Stimulated activated CD4-positive, alpha-beta T cell treated with anti-CD3 and anti-CD28 coated beads, Interleukin-2, amount 100 ng/mL, for 48 hours (primary cell): ENCODE measurements at places on chromosomes 7 and 10.

GRCh38 chr7:75715864-75716263, 22.9 kb downstream of the HIP1 start:
- no peak for DNase-seq

GRCh38 chr10:122707535-122707934, 7.9 kb upstream of the C10orf120 start:
- no peak for DNase-seq

DNA sequence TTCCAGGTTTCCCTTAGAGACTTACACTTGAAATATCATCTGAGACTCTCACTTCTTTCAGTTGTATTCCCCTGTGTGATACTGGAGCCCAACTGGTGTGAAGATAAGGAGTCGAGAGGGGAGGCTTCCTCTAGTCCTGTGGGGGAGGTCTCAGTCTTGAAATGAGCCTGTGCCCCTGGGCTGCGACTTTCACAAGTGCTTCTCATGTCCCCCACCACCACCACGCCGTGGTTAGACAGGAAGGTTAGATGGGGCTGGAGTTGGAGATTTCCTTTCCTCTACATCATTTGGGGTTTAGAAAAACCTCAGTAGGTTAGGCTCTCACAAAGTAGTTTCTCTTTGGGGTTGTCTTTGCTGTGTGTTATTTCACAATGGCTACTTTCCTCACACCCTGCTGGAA, 25.6 kb upstream of the MKX start:
- no peak for DNase-seq

DNA sequence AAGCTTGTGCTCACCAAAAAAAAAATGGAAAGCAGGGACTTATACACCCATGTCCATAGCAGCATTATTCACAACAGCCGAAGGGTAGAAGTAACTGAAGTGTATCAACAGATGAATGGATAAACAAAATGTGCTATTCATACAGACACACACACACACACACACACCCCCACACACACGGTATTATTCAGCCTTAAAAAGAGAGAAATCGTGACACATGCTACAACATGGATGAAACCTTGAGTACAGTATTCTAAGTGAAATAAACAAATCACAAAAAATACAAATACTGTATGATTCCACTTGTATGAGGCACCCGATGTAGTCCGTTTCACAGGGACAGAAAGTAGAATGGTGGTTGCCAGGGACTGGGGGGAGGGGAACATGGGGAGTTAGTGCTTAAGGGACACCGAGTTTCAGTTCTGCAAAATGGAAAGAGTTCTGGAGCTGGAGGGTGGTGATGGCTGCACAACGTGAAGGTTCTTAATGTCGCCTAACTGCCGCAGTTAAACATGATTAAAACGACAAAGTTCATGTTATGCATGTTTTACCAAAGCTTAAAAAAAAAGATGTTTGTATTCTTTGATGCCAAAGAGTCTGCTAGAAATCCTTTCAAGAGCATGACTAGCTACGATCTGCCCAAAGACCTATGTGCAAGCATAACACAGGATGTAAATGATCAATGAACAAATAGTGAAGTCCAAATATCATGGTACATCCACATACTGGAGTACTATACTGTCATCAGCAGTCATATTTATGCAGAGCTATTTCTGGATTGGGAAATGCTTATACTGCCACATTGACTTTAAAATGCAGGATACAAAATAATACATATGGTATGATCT, 7.2 kb downstream of the TNS3 start:
- DNase-seq, result no peak
